ENCODE measurements at places on chromosomes 6 and 20.

- DNase-seq, result no peak
Observed at GRCh38 chr6:143845033-143845432, 1.9 kb downstream of the LTV1 start.

DNA sequence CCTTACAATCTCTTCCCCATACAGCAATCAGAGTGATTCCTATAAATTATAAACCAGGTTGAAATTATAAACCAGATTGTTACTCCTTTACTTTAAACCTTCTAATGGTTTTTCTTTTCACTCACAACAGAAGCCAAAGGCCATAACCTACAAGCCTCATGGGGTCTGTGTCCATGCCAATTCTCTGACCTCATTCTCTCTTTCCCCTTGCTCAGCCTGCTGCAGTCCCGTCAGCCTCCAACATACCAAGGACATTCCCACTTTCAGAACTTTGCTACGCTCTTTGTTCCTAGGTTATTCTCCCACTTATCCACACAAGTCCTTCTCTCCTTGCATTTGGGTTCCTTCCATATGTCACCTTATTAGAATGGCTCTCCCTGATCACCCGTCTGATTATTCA is 277.9 kb upstream of the TCF21 start:
- no peak for DNase-seq

DNA sequence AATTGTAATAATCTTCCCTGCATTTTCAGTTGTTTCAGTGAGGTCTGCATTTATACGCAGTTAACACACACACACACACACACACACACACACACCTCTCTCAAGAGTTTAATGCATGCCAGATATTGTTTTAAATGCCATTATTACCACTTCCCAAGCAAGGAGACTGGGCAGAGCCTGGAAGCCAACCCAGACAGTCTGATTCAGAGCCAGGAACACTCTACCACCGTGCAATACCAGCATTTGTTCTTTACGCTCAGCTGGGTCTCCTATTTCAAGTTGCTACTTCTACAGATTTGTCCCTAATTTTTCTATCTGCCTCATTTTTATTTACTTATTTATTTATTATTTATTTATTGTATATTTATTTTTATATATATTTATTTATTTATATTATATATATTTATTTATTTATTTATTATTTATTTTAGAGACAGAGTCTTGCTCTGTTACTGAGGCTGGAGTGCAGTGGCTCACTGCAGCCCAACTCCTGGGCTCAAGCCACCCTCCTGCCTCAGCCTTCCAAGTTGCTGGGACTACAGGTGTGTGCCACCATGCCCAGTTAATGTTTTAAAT is 68.4 kb downstream of the PCSK2 start:
- DNase-seq, result no peak

GRCh38 chr6:20205722-20206161 is 6.5 kb downstream of the MBOAT1 start:
- DNase-seq, result no peak

GRCh38 chr6:14017626-14018475 is 93.1 kb downstream of the RNF182 start:
- DNase-seq, result no peak

- no peak for DNase-seq
Observed at GRCh38 chr6:125963817-125964216, 7.2 kb downstream of the HINT3 start.

- DNase-seq, result no peak
Observed at GRCh38 chr6:105398859-105399258, 4.0 kb downstream of the PREP start.

DNA sequence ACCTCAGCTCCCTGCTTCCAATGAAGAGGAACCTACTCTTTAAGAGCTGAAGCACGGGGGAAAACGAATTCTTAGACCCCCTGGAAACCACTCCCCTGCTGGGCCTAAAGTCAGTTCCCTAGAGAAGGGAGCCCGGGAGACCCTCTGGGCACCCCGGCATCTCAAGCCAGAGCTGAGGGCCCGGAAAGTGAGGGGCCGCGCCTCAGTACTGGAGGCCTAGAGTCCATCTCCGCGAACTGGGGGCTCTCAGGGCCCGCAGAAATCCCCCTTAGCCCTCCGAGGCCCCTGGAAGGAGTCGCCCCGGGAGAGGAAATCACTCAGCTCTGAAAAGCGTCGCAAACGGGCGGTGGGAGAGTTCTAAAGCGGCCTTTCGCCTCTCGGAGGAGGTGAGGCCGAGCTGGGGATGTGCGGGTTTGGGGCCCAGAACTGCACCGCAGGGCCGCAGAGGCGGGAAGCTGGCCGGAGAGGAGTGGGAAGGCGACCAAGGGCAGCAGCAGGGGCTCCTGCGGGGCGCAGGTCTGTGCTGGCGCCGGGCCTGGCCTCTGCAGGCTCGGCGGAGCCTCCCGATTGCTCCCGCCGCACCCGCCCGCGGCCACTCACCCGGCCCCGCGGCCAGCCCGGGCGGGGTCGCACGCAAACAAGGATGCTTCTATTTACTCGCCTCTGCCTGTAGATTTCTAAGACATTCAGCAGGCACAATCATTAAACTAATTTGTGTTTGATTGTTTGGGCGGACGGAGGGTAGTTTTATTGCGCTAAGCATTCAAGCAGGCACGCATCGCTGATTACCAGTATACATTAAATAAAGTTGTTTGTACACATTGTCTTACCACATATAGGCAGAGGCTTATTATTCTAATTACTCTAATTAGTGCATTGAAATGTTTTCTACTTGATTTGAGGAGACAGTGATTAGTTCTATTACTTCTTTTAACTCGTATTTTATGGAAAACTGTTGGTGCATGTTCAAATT is 9.2 kb downstream of the POU3F2 start:
- DNase-seq, result no peak

DNA sequence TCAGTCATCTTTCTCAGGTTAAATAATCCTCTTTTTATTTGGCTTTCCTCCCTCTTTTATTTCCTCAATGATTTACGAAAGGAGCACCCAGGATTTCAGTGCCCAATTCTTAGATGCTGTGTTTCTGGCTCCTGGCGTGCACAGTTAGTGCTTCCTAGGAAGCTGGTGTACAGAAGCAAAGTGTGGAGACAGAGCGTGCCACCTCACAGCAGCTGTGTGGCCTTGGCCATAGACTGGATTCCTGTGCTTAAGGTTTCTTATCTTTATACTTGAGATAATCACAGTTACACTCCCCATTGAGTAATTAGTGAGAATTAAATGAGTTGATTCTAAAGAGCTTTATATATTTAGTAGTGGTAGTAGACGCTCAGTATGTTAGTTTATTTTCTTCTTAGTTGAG is 39.7 kb upstream of the GJA1 start:
- DNase-seq, result no peak
